ENCODE measurements at places on chromosomes 2 and 18. TPM values are rescaled to one million over a fixed set of nuclear protein-coding genes. Genes with fewer than 3 reads are reported as not detected.

The REG1B gene
- not detected for total RNA-seq

The GPR39 gene
- not detected for total RNA-seq

The AGXT gene
- not detected for total RNA-seq

The SLC11A1 gene
- total RNA-seq = 3.7 TPM

The UGT1A6 gene
- total RNA-seq = not detected

The NT5C1B gene
- total RNA-seq = not detected

The ELAC1 gene
- total RNA-seq = 4.4 TPM

The SERPINB2 gene
- total RNA-seq = not detected

The ABCG5 gene
- total RNA-seq = not detected

GRCh38 chr2:177433402-177433801 lies 40.8 kb downstream of the AGPS start:
- no peak overlapping the region for H3K27ac ChIP-seq
- no peaks in the 10 kb centered on the region for H3K36me3 ChIP-seq

- H3K27ac ChIP-seq = no peak overlapping the region
- DNase-seq = no peak
- no peaks in the 10 kb centered on the region for H3K36me3 ChIP-seq
- H3K27me3 ChIP-seq = no peaks in the 10 kb centered on the region
- H3K4me1 ChIP-seq = peaks cover 8% of the 10 kb centered on the region
Measured at GRCh38 chr2:43034242-43034619, 192.2 kb downstream of the ZFP36L2 start.

DNA sequence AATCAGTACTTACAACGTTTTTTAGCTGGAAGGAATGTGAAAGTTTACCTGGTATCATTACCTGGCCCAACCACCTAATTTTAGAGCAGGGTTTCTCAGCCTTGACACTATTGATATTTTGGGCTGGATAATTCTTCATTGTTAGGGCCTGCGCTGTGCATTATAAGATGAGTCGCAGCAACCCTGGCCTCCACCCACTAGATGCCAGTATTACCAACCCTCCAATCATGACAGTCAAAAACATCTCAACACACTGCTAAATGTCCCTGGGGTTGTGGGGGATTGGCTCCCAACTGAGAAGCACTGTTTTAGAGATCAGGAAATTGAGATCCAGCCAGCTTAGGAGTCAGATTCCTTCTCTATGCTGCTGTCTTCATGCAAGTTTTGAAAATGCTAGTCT lies 265.3 kb upstream of the TCF4 start:
- no peaks in the 10 kb centered on the region for H3K36me3 ChIP-seq
- H3K4me1 ChIP-seq = no peaks in the 10 kb centered on the region
- DNase-seq = no peak
- H3K27me3 ChIP-seq = peaks cover 13% of the 10 kb centered on the region
- no peak overlapping the region for H3K4me3 ChIP-seq

DNA sequence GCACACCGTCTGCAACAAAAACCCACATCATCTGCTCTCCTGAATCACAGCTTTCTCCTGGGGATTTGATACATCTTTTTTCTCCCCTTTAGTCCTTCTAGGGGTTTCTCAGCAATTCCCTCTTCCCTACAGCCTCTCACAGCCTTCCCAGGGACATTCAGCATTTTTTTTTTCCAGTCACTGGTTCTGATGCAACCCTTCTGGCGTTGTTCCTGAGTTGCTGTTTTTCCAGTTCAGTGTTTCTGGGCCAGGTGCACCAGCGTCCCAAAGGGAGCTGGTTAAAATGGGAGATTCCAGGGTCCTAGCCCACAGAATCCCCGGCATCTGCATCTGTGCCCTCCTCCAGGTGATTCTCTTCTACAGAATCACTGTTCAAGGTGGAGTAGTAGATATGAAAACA lies 36.1 kb downstream of the ADCY3 start:
- H3K4me1 ChIP-seq = peaks cover 3% of the 10 kb centered on the region
- H3K27me3 ChIP-seq = no peaks in the 10 kb centered on the region
- no peak overlapping the region for H3K4me3 ChIP-seq
- no peak overlapping the region for H3K27ac ChIP-seq

DNA sequence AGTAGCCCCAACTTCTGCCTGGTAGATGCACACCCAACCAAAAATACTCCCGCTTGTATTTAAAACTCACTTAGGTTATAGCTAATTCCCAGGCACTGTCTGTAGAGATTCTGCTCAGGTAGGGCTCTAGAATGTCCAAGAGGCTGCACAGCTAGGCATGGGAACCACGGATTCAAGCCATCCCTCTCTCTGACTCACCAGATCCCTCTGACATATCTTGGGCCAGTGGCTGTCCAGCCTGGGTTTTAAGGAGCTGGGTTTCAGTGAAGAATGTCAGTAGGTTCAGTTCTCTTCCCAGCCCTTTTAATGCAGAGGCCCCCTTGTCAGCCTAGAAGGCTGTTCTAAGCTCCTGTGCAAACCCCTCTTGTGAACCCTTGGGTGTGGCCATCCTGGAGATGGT lies 15.9 kb upstream of the IL1R1 start:
- no peak overlapping the region for H3K27ac ChIP-seq
- no peaks in the 10 kb centered on the region for H3K36me3 ChIP-seq
- H3K4me1 ChIP-seq = peaks cover 28% of the 10 kb centered on the region
- H3K27me3 ChIP-seq = no peaks in the 10 kb centered on the region

GRCh38 chr2:228507231-228507824 lies 325.8 kb upstream of the SPHKAP start:
- H3K4me3 ChIP-seq = no peak overlapping the region
- no peak overlapping the region for H3K27ac ChIP-seq
- H3K27me3 ChIP-seq = no peaks in the 10 kb centered on the region
- no peak for DNase-seq

DNA sequence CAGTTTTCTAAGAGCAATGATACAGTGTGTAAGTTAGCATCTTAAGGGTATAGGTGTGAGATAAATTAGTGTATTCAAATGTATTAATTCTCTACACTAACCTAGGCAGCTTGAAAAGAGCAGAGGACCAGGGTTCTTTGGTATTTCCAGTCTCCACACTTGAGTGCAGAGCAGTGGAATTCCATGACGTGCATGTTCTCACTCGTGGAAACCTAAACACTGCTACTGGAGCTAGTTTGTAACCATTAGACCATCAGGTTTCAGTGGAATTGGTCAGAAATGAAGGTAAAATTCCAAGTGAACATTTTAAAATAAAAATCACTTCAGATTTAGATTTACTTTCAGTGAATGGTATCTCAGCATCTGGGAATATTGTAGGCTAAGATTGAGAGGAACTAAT lies 9.0 kb downstream of the SPTBN1 start:
- H3K27ac ChIP-seq = peak overlapping the region; percentile 90
- H3K4me1 ChIP-seq = peaks cover 90% of the 10 kb centered on the region
- H3K36me3 ChIP-seq = no peaks in the 10 kb centered on the region
- H3K4me3 ChIP-seq = no peak overlapping the region
- DNase-seq = no peak
- no peaks in the 10 kb centered on the region for H3K27me3 ChIP-seq

- H3K27ac ChIP-seq = no peak overlapping the region
- no peak for DNase-seq
- no peaks in the 10 kb centered on the region for H3K4me1 ChIP-seq
- H3K27me3 ChIP-seq = no peaks in the 10 kb centered on the region
Measured at GRCh38 chr2:68878753-68879152, 7.6 kb upstream of the BMP10 start.

- no peak overlapping the region for H3K27ac ChIP-seq
- H3K36me3 ChIP-seq = no peaks in the 10 kb centered on the region
- no peak overlapping the region for H3K4me3 ChIP-seq
- peaks cover 12% of the 10 kb centered on the region for H3K4me1 ChIP-seq
- DNase-seq = no peak
- no peaks in the 10 kb centered on the region for H3K27me3 ChIP-seq
Measured at GRCh38 chr18:79239631-79240030, 156.1 kb upstream of the NFATC1 start.

DNA sequence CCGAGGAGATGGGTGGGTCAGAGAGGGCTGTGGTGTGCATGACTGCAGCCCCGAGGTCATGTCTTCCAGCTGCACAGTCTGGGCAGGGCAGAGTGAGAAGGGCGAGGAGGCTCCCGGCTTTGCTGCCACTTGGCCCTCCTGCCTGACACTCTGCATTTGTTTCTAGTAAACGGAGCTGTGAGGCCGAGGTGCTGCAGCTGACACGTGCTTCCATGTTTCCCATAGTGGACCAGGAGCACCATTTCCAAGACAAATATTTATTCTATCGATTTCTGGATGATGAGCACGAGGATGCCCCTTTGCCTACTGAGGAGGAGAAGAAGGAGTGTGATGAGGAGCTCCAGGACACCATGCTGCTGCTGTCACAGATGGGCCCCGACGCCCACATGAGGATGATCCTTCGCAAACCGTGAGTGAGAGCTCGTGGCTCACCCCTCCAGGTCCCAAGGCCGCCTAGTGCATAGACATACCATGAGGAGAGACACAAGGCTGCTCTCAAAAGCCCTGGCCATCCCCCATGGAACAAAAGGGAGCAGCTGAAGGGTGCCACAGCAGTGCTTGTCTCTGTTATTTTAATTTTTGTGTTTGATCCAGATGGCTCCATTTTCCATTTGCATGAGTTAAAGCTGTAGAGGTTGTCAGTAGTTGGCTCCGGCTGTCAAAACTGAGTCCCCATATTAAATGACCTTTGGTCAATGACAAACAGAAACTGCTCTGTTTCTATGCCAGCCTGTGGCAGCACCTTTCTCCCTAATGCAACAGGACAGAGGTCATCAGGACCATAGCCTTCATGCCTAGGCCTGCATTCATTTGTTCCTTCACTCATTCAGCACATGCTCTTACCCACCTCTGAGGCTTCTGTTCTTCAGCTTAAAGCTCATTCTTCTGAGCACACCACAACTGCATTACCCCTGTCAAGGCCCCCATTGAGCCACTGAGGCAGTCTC lies 108.3 kb upstream of the MAP3K20 start:
- H3K27ac ChIP-seq = no peak overlapping the region
- DNase-seq = no peak
- no peak overlapping the region for H3K4me3 ChIP-seq

DNA sequence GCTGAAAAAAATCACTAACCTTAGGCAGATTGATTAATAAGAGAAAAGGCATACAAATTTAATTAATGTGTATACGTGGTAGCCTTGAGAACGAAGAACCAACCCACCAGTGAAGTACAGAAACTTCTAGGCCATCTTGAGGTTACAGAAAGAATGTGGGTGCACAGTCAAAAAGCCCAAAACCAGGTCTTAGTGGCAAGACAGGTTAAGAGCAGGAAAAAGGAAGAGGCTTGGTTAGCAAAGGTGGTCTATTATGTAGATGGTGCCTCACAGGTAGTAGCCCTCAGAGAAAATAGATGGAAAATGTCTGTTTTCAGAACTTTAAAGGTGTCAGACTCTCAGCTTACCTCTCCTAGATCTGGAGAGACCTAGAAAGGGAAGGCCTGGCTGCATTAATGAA lies 22.0 kb upstream of the SLC35G4 start:
- H3K4me3 ChIP-seq = no peak overlapping the region
- H3K4me1 ChIP-seq = no peaks in the 10 kb centered on the region
- DNase-seq = no peak
- no peaks in the 10 kb centered on the region for H3K36me3 ChIP-seq

- no peak overlapping the region for H3K4me3 ChIP-seq
- peaks cover 5% of the 10 kb centered on the region for H3K4me1 ChIP-seq
- DNase-seq = no peak
- H3K27ac ChIP-seq = no peak overlapping the region
- H3K27me3 ChIP-seq = peaks cover 7% of the 10 kb centered on the region
Measured at GRCh38 chr2:162069267-162069903, 4.6 kb downstream of the DPP4 start.

DNA sequence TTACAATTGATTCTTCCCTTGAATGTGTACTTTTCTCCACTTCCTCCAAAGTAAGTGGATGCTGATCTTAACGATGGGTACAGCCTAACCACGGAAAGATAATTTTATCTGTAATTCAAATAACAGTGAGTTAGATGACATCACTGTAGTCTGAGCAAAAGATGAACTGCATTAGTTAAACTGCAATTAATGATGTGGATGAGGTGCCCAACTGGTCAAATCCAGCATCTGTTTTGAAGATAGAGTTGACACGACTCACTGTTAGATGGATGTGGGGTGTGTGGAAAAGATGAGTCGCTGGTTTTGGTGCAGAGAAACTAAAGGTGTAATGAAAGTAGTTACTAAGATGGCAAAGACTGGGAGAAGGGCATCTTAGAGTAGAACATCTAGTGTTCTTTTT lies 270.5 kb upstream of the MEIS1 start:
- DNase-seq = no peak
- no peak overlapping the region for H3K4me3 ChIP-seq
- H3K27ac ChIP-seq = no peak overlapping the region
- H3K36me3 ChIP-seq = no peaks in the 10 kb centered on the region
- H3K27me3 ChIP-seq = no peaks in the 10 kb centered on the region
- no peaks in the 10 kb centered on the region for H3K4me1 ChIP-seq

DNA sequence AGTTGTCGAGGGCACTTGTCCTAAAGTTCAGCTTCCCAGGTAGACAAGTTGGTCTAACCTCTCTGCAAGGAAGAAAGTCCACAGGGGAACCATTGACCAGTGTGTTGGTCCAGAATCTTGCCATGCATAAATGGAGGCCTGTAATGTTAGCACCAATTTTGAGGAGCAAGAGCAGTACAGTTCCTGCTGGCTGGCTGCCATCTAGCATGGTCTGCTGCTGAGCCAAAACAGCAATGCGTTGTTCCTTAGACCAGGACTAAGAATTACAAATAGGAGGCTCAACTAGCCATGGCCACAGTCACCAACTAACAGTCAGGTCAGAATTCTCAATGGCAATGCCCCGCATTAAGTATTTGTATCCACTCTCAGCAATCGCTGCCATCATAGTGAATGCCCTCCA lies 72.8 kb upstream of the WIPF1 start:
- H3K27me3 ChIP-seq = no peaks in the 10 kb centered on the region
- no peak for DNase-seq
- no peaks in the 10 kb centered on the region for H3K36me3 ChIP-seq
- H3K4me3 ChIP-seq = no peak overlapping the region
- H3K4me1 ChIP-seq = peaks cover 4% of the 10 kb centered on the region

DNA sequence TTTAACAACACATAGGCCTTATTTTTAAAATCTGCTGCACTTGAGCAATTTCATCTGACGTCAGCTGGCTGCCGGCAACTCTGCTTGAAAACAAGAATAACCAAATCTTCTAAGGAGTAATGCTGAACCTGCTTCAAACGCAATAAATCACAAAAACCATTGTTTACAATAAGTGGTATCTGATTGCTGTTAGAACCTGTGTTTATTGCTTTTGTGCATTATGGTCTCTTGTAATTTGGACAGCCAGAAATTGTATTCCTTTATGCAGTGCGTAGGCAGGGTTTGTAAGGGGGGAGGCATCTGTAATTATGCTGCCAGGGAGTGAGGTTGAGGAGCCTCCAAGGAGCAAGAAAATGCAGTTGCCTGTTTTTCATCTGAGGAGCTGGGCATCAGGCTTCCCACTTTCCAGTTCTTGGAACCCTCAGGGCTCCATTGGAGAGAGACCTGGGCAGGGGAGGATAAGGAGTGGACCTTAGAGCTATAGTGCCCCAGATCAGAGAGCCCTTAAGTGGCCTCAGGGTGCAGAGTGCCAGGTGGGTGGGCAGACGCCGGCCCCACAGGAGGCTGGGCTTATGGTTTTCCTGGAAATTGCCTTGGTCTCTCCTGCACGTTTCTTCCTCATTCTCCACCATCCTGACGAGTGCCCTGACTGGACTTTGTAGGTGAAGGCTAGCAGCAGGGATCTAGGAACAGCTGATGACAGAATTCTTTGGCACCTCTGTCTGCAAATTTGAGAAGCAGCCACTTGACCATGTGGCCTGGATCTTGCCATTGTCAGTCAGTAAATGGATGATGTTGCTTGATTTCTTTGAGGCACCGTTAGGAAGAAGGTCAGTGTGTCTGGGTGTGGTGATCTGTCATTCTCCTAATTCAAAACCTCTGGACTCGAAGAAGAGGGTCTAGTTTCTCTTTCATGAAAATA lies 129.2 kb downstream of the KLHL29 start:
- DNase-seq = peak; percentile 78
- H3K27me3 ChIP-seq = no peaks in the 10 kb centered on the region
- H3K36me3 ChIP-seq = no peaks in the 10 kb centered on the region
- H3K4me3 ChIP-seq = no peak overlapping the region
- peak overlapping the region; percentile 67 for H3K27ac ChIP-seq
